ENCODE measurements at places on chromosomes 5 and 9.

GRCh38 chr9:113216406-113216805 lies 4.7 kb downstream of the FKBP15 start:
- no peak for DNase-seq

DNA sequence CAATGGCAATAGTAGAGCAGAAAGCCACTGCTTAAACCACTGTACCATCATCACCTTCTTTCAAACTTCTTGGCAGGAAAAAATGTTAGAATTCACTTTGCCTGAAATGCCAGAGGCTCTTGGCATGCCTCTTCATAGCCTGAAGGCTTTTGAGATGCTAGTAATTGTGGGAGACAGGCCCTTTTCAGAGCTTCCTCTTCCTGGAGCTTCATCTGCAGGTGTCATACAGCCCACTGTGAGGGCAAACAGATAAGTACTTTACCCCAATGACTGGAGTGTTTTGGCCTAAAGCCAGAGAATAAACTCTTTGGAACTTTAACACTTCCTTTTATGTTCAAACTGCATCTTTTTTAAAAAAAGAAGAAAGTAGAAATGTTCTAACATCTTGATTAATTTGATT lies 81.3 kb upstream of the TMEM171 start:
- no peak for DNase-seq

DNA sequence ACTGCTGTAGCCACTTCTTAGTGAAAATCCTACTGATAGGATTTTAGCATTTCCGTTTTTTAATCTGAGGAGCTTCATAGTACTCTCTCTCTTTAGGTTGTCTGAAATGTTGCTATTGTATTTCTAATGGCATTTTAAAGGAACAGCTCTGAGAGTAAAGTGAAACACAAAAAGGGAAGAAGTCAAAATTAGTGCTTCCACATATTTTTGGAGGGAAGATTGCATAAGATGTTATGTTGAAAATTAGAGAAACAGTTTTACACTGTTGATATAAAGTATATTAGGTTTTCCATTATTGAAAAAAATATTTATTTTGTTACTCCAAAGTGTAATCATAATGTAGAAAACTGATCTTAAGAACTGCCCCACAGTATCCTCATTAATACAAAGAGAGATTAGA lies 525.1 kb downstream of the TAF11L14 start:
- DNase-seq, result no peak

DNA sequence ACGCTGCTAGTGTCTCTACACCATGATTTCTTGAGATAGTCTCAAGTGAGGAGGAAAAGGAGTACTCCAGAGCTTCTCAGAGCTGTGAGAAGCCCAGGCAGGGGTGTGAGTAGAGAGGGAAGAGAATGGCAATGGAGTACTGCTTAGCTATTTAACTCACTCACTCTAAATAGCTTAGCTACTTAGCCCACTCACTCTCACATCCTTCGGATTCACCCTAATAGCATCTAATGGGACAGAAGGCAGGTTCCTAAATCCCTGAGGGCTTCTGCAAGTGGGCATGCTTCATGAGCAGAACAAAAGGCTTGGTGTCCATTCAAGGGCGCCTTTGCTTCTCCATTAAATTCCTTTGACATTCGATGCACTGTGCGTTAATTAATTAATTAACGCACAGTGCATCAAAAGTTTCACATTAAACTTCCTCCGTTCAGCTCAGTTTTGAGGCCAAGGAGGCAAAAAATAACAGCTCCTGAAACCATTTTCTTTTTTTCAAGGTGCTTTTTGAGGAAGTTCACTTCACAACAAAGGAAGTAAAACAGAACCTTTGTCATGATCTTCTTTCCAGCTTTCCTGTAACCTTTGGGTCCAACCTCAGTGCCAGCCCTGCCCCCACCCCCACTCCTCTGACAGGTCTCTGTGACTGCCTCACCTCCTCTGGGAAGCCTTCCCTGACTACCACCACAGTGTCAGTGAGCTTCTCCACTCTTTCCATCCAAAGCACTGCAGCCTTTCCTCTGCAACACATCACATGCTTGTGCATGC lies 294.0 kb downstream of the SEC61B start:
- DNase-seq, result no peak

Measured in CD4-positive, alpha-beta T cell (primary cell).